ENCODE measurements at places on chromosomes 16 and 17.

DNA sequence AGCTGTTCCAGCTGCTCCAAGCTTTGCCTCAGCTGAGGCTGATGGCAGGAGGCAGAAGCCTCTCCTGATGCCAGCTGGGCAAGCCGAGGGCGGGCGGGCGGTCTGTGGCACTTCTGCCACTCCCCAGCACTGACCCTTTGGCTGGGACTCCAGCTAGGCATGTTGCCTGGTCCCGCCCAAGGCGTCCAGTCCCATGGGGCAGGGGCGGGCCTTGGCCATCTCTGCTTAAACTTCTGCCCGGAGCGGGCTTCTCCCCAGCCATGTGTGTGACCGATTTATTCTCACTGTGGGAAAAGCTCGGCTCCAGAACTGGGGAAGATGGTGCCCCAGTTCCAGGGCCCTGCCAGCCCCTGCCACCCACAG, 349.1 kb downstream of the SEC14L1 start:
- DNase-seq = no peak

DNA sequence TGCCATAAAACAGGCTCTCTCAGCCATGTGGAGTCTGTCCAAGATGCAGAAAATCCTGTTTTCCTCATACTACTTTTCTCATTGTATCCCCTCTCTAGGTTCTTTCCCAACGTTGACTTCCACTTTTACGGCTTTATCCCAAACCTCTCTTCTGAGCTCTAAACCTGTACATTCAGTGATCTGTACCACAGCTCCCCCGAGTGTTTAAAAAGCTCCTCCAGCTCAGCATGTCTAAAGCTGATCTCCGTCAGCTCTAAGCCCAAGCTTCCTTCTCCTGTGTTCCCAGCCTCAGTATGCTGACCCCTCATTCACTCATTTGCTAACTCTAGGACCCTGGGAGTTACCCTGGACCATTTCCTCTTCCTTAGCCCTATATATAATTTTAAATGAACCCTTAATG, 144.6 kb downstream of the DNAH9 start:
- no peak for DNase-seq

DNA sequence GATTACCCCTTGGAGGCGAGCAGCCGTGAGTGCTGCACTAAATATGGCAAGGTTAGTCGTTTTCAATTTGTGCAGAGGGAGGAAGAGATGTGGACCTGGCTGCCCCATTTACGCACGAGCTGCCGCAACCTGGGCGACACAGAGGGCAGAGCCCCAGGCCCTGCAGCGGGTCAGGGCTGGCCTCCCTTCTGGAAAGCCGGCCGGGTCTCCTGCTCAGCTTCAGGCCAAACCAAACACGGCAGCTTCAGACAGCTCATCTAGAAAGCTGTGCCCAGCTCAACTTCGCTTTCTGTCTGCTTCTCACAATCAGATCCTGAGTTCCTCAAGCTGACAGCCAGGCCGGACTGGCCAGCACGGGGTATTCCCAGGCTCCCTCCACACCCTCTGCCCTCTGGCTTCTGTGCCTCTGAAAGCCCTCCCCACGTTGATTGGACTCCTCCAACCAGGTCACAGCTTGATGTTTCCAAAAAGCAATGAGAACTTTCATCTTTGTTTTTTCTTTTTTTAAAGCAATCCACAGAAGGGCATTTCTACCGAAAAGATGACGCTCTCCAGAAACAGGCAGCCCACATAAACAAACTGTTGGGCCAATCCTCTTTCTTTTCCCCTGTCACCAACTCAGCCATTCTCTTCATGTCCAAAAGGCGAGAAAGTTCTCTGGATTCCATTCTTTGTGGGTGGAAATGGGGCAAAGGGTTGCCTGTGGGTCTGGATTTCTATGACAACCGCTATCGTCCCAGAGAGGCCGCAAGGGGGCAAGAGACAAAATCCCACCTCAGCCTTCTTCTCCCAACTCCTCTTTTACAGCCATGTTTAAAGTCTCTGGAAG, 189.0 kb downstream of the ZFHX3 start:
- DNase-seq = no peak

DNA sequence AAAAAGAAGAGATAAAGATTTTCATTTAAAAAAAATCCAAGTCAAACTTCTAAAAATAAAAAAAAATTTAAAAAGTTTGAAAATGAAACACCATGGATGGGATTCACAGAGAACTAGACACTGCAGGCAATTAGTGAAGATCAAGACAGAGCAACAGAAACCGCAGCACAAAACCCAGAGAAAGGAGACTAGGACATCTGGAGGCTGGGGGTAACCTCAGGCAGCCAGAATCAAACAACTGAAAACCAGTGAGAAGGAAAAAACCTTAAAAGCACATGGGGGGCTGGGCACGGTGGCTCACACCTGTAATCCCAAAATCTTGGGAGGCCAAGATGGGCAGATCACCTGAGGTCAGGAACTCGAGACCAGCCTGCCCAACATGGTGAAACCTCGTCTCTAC, 30.6 kb downstream of the LITAFD start:
- DNase-seq = no peak

GRCh38 chr16:85917959-85918358, 19.0 kb downstream of the IRF8 start:
- DNase-seq = no peak

DNA sequence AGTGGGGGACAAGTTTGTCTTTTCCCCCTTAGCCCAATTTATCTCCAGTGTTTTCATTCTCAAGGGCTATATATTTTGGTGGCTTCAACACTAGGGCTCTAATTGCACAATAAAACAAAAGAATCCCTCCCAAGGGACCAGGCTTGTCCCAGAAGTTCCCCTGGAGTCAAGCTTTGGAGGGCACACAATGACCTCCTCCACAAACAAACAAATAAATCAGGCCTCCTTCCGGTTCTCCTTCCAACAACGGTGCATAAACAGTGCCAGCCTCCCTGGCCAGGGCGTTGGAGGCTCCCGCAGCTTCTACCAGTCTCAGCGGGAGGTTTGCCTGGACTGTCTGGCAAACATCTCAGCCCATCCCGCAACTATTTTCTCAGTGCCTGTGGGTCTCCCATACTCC, 188.0 kb upstream of the FOXF1 start:
- no peak for DNase-seq

- no peak for DNase-seq
Observed at GRCh38 chr17:39018267-39019134, 51.3 kb upstream of the FBXO47 start.

GRCh38 chr16:69190046-69190588, 3.2 kb downstream of the SNTB2 start:
- no peak for DNase-seq

- DNase-seq = no peak
Observed at GRCh38 chr16:31074814-31075183, 577 bp downstream of the ZNF646 start.

GRCh38 chr16:66741950-66742808, 9.2 kb downstream of the DYNC1LI2 start:
- DNase-seq = no peak

DNA sequence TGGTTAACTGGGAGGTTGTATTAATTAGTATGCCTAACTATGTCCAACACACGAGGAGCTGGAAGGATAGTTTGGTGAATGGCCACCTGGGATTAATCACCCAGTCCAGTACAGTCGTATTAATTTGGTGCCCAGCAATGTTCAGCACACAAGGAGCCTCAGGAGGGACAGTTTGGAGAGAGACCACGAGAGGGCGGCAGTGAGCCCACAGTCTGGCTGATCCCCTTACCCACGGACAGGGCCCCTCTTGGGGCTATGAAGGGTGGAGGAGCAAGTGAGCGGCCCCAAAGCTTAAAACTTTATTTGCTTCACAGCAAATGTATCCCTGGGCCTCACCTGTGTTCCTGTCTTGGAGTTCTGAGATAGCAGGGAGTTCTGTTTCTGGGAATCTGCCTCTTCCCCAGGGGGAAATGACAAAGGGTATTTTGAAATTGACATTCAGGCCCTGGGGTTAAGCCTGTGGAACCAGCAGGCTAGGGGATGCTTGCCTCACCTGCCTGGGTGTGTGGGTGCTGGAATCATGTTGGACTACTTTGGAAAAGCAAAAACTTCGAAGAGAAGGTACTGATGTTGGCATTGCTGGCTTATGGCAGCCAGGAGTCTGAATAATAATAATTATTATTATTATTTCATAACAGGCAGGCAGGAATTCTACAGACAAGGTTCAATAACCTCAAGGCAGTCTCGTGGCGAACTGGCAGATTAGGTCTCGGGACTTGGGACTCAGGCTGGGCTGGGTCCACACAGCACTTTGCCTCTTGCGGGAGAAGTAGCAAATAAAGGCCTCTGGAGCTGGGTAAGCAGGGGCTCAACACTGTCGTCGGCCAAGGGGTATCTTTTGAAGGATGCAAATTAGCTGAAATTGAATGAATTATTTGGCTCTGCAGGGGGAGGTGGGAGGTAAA, 227.6 kb upstream of the ASIC2 start:
- DNase-seq = peak; percentile 2

DNA sequence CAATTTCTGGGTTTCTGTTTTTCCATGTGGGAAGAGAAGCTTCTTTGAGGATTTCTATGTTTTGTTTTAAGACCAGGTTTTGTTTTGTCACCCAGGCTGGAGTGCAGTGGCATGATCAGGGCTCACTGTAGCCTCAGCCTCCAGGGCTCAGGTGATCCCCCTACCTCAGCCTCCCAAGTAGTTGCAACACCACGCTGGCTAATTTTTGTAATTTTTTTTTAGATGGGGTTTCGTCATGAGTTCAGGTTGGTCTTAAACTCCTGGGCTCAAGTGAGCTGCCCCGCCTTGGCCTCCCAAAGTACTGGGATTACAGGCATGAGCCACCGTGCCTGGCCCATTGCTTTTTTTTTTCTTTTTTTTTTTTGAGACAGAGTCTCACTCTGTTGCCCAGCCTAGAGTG, 25.5 kb upstream of the TAOK1 start:
- DNase-seq = no peak

GRCh38 chr16:22089910-22090309, 2.4 kb upstream of the VWA3A start:
- DNase-seq = no peak

GRCh38 chr16:51120730-51121347, 30.2 kb downstream of the SALL1 start:
- no peak for DNase-seq

DNA sequence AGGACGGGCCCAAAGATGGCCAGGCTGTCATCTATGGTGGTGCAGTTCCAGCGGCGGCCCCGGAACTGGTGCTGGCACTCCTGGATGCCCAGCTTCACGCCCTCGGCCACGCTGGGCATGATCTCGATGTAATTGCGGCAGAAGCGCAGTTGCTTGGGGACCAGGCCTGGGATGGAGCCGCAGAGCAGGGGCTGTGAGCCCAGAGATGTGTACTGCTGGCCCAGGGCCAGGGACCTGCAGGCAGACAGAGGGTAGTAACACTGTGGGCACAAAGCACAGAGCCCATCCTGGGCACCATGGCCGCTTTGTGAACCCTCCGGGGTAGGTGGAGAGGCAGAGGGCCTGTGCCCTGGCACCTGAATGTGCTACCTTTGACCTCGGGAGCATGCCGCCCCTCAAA, 44.8 kb downstream of the WNT3 start:
- no peak for DNase-seq

DNA sequence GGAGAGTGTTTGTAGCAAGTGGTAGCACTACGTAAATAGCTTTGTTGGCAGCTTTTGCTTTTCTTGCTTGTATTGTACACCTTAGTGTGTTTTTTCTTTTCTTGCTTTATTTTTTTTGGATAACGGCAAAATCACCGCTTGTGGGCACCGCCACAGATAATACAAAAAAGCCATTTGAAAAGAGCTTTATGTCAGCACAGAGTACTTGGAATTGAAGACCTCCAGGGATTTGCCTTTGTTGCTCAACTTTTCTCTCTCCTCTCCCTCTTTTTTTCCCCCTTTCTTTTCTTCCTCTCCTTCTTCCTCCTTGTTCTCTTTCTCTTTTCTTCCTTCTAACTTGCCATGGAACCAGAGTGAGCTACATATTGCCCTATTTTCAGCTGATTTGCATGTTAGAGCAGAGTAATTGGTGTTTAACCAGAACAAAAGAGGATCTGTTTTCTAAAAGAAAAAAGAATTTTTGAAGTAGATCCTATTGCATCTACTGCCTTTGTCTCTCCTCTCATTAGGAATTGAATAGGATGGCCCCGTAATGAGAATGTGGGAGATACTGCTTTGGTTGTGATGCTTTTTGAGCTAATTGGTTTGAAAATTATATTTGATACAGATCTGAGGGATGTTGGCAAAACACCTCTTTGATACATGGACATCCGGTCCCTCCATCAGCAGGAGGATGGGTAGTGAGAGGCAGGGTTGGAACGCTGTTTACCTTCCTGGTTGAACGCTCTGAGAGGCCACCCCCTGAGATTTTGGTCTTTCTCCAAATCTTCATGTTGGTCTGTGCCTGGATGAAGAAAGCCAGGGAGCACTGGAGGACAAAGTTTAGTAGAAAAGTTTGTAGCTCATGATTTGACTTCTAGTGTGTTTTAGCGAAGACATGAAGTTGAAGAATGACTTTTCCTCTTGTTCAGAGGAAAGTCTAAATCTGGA, 85.6 kb downstream of the MSI2 start:
- DNase-seq = no peak

DNA sequence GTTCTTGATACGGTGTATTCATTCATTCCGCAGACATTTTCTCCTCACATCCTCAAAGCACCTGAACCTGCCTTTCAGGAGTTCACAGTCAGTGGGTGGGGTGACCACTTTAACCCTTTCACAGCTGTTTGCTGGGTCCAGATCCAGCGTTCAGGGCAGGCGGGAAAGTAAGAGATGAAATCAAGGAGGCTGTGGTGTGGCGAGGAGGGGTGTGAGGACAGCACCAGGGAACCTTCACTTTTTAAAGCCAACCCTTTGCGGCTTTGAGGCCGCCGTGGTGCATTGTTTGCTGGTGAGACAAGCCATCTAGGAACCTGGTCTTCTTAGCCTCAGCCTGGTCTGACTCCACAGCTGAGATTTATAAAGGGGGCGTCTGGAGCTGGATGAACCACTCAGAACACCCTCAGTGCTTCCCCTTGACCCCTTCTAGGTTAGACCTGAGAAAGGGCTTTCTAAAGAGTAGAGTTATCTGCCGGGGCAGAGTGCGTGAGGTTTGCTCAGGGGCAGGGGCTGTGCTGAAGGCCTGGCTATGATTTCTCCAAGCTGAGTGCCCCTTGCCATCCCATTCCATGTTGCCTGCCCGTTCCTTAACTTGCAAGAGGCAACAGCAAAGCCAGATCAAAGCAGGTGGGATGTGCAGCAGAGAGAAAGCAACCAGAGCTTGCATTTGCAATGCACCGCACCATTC, 933 bp downstream of the CCR7 start:
- DNase-seq = peak; percentile 59

- DNase-seq = no peak
Observed at GRCh38 chr17:79951361-79952264, 84.1 kb downstream of the TBC1D16 start.

- DNase-seq = no peak
Observed at GRCh38 chr16:50581845-50582244, 33.6 kb downstream of the NKD1 start.
